ELR (cell line): ENCODE measurements at places on chromosomes 5 and 9.

GRCh38 chr5:74186356-74187315 is 453.9 kb downstream of the ENC1 start:
- peak; percentile 76 for DNase-seq

- DNase-seq: no peak
Observed at GRCh38 chr9:114112325-114112724, 13.2 kb upstream of the KIF12 start.

DNA sequence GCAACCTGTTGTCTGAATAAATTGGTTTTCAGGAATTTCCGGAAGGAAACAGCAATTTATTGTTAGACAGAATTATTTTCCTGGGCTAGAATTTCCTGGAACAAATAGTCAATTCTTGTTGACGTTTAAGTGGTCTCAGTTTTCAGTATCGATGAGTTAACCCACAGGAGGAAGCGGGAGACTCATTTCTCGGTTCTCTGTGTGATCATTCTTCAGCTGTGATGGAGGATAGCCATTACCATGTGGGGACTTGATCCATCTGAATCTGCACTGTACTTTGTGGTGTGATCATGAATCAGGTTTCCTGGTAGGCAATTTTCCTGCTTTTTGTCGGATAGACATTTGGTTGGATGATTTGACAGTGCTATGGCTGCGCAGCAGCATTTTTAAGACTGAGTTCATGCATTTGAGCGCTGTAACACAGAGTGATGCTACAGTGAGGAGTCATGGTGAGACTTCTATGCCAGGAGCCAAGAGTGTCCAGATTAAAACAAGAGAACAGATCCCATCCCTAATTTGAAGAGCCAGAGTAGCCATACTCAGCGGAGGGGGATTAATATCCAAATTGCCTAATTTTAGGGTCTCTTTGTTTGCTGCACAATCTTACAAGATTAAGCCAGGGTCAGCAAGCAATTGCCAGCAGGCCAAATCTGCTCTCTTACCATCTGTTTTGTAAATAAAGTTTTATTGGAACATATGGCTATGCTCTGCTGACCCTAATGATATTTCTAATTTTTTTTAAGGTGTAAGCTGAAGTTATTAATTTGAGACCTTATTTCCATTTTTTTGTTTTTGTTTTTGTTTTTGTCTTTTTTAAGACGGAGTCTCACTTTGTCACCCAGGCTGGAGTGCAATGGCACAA is 355.9 kb downstream of the RAB3C start:
- DNase-seq: no peak

- peak; percentile 44 for DNase-seq
Observed at GRCh38 chr5:17020678-17021601, 84.9 kb upstream of the MYO10 start.

DNA sequence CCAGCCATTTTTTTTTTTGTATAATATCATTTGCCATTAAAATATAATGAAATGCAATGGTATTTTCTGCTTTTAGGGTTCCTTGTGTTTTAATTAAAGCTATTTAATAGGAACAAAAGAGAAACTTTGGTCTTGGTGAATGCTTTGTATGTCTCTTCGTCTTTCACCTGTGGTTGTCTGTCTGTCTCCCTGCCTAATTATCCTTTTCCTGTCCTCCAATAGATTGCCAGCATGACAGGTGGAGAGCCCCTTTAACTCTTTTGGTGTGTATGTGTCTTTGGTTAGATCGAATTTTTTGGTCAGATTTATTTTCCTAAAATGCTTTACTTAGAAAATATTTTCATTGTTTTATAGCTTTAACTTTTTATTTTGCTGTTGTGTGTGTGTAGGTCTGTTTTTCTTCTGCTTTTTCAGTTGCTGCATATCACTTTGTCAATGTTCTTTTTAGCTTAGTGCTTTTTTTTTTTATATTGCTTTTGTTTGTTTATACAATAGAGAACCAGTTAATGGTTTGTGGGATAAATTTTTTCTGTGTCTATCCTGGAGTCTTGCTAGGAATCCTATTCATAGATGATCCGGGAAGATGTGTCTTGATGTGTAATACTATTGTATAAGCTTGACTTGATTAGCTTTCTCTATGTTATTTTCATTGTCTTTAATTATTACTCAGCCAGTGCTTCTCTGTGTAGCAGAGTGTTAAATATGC is 8.6 kb downstream of the CHMP5 start:
- DNase-seq: peak; percentile 47

GRCh38 chr9:19009391-19009965 is 23.5 kb downstream of the SAXO1 start:
- DNase-seq: no peak

DNA sequence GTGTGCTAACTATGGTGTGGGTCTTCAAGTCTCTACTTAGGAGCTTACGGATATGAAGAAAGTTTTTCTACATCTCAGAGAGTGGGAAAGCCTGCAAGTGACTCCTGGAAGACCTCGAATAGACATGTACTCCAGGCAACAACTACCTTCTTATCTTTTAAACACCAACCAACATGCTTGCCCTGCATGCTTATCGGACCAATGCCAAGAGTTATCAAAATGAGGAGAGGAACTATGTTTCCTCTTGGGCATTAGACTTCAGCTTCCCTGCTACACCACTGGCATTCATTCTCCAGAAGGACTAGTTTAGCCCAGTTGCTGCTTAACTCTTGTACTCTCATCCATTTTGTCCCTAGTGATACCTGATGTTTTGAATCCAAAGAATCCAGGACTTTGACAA is 74.7 kb upstream of the MAN2A1 start:
- no peak for DNase-seq

GRCh38 chr5:76372323-76373054 is 30.6 kb upstream of the IQGAP2 start:
- DNase-seq: peak; percentile 94

GRCh38 chr5:132067451-132067850 is 6.1 kb upstream of the CSF2 start:
- no peak for DNase-seq

GRCh38 chr9:27338527-27338903 is 41.6 kb upstream of the EQTN start:
- no peak for DNase-seq

GRCh38 chr9:79764374-79764773 is 192.6 kb downstream of the TLE4 start:
- DNase-seq: peak; percentile 94

DNA sequence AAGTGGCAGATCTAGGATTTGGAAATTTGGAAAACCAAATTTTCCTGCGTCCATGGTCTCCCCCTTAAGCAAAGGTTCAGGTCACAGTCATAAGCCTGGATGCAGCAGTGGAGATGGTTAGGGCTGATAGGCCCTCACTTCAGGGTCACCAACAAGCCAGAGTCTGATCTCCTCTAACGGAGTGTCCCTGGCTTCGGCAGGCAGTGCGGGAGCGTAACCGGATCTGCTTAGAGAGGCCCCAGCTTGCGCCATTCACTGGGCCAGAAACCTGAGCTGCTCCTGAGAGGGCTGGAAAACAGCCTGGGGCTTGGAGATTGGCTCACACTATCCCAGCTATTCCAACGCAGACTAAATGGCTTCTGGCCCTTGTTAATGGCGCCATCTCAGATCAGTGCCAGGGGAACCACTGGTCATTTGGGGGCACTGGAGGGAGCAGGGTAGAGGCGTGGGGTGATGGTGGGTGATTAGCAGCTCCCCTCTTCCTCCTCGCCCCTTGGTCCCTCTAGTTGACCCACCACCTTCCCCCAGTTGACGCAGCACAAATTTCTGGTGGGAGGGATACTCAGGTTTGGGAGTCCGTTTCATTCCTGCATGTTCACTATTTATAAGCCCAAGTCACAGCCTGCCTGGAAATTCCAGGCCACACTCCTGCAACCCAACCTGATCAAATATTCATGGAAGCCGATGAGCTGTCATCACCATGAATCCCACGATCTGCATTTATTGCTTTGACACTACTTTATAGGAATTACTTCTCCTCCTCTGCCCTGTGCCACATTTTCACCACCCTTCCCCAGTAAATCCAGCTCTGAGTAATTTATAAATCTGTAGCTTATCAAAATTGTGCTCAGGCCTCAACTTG is 134.6 kb upstream of the CPEB4 start:
- DNase-seq: no peak

DNA sequence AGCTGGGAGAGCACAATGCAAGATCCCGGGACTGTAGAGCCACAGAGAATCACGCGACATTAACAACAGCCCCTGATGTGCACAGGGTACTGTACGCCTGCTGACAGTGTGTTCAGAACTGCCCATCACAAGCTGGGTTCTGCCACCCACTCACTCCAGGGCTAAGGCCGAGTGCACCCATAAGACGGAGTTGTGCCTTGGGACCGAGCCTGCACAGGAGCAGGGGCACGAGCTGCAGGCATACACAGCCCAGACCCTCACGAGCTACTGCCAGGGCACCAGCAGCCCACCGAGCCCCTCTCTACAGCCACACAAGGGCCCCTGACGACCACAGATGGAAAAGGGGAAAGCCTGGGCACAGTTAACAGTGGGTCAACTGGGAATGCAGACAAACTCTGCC is 67.8 kb downstream of the CAMSAP1 start:
- no peak for DNase-seq

GRCh38 chr9:116809656-116810055 is 122.6 kb downstream of the TRIM32 start:
- no peak for DNase-seq

- DNase-seq: no peak
Observed at GRCh38 chr9:98977246-98977714, 33.6 kb downstream of the COL15A1 start.

- DNase-seq: no peak
Observed at GRCh38 chr9:27664121-27664779, 91.0 kb upstream of the C9orf72 start.

GRCh38 chr5:143066556-143067281 is 296.5 kb downstream of the ARHGAP26 start:
- no peak for DNase-seq
